ENCODE measurements at places on chromosomes 4 and X.

DNA sequence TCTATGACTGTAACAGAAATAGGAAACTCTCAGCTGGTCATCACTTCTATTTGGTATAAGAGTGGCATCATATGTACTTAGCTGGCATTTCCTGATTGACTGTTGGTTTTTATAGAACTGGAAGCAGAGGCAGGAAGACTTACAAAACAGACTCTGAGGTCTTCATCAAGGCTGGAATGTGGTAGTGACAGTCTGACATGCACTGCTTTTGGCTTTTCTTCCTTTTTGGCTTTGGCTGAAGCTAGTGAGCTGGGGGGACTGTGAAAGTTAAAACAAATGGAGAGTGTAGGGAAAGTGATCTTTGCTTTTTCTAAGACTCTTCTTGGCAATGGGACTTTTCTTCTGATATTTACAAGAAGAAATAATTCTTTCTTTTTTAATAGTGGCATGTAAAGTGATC lies 121.1 kb upstream of the SLC4A4 start:
- no peak for DNase-seq

- no peak for DNase-seq
Measured at GRCh38 chr4:162162672-162163071, 1.1 kb downstream of the FSTL5 start.

- no peak for DNase-seq
Measured at GRCh38 chr4:5750946-5751665, 40.1 kb downstream of the EVC start.

DNA sequence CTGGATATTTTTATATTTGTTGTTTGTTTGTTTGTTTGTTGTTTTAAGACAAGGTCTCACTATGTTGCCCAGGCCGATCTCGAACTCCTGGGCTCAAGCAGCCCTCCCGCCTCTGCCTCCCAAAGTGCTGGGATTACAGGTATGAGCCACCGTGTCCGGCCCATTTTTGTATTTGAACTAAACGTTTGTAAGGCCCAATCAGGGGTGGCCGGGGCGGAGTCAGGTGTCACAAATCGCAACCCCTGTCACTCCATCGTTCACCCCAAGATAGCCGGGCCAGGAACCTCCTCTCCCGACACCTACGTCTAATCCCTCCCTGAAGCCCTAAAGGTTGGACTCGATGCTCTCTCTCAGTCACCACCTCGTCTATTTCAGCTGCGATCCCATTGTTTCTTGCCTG lies 722 bp upstream of the EFHC2 start:
- DNase-seq, result peak; percentile 63

DNA sequence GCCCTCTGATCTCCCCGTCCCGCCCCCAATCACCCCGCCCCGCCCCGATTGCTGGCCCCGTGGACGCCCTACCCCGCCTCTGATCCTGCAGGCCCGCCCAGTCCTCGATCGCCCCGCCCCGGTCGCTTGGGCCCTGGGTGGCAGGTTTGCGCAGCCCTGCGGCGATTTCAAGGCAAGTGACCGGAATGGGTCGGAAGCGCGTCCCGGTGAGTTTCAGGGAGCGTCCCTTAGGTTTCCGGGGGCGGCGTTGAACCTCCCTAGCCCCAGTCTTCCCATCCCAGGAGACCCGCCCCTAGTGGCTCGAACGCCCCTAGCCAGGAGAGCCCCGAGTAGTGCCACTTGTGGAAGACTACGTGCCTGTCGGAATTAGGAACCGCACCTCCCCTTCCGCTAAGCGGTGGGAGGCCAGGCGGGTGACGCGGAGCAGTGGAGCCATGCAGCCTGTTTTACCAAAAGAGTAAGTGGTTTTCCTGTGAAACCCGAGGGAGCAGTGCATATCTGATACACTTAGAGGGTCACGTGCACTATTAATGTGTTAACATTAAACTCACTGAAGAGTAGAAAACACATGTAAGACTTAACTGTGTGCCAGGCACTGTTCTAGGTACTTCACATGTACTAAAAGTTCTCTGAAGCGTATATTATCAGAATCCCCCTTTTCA lies 354 bp upstream of the TEC start:
- DNase-seq, result peak; percentile 92

- no peak for DNase-seq
Measured at GRCh38 chr4:171186700-171187099, 626.5 kb upstream of the GALNTL6 start.

DNA sequence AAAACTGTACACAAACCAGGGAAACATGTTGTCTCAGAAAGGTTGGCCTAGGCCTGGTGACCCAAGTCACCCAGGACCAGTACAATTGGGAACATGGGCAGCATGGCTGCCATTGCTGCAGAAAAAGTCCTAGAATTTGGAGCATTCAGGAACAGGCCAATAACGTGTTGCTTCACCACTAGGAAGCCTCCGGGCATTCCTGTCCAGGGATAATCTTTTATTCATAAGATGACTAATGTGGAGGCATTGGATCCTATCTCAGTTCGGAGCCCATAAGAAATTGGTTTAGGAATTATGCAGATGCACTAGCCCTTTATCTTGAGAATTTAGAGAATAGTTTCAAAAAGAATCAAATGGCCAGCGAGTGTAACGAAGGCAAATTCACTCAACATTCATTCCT lies 242.8 kb upstream of the NDST4 start:
- DNase-seq, result no peak

GRCh38 chrX:30652527-30653414 lies 452 bp upstream of the GK start:
- peak; percentile 90 for DNase-seq

DNA sequence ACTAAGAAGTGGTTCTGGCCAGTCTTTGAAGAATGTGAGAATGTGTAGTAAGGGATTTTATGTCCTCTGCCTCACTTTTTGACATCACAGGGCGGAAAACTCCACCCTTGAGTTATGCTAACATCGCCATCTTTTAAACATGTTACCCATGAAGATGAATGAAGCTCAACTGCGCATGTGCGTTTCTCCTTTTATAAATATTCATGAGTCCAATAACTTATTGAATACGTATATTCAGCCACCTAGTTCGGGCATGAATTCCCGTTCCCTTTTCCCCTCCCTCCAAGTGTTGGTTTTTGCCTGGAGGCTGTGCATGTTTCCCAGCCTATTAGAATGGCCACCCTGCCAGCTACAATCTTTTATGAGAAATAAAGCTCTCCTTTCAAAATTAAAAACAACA lies 51.7 kb upstream of the STPG2 start:
- no peak for DNase-seq

DNA sequence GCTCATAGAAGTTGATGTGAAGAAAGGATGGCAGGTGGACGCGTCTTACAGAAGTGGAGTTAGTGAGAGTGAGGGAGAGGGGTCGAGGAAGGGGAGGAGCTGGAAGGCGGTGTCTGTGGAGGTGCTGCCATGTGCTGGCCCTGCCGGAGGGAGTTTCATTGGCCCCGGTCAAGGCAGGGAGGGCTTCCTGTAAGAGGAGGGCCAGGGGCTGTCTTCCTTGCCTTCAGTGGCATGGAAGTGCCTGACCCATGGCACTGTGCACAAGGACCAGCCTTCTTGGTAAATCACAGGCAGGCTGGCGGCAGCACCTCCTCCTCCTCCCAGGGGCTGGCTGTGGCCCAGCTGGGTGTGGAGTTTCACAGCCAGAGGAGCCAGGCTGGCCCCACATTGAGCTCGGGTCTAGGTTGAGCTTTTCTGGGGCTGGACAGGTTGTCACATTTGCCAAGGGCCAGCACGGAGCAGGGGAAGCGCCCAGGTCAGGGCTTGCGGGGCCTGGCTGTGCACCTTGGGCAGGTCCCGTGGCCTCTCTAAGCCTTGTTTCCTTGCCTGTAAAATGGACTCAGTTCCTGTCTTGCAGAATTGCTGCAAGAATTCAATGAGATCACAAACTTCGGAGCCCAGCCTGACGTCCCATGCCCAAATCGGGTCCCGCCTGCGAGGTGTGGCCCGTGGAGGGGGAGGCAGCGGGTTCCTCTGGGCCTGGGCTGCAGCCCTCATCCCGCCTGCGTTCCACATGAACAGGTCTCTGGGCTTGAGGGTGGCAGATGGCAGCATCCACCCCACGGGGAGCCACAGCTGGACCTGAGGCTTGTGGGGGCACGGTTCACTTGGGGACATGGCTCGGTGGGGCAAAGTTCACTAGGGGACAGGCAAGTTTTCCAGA lies 7.0 kb downstream of the HTRA3 start:
- DNase-seq, result no peak

GRCh38 chr4:101037249-101037648 lies 310.1 kb downstream of the PPP3CA start:
- no peak for DNase-seq

- DNase-seq, result no peak
Measured at GRCh38 chr4:84973856-84974255, 7.4 kb upstream of the WDFY3 start.

GRCh38 chr4:18278244-18278643 lies 256.7 kb upstream of the LCORL start:
- DNase-seq, result no peak

GRCh38 chr4:177673985-177674489 lies 231.8 kb upstream of the AGA start:
- DNase-seq, result no peak

DNA sequence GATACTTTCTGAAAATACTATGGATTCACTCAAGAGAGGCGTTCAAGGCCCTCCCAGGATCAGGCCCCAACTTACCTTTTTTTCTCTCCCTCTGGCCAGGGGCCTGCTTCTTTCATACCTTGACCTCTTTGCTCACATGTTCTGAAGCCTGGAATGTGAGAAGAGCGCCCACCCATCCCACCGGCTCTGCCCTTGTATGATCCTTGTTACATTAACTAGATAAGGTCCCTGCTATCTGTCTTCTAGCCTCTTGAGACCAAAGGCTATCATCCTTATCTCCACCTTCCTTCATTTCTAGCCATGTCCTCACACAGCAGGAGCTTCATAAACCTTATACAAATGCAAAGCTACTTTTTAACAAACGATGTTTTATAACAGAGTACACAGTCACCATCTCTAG lies 45.9 kb downstream of the PROM1 start:
- DNase-seq, result no peak

DNA sequence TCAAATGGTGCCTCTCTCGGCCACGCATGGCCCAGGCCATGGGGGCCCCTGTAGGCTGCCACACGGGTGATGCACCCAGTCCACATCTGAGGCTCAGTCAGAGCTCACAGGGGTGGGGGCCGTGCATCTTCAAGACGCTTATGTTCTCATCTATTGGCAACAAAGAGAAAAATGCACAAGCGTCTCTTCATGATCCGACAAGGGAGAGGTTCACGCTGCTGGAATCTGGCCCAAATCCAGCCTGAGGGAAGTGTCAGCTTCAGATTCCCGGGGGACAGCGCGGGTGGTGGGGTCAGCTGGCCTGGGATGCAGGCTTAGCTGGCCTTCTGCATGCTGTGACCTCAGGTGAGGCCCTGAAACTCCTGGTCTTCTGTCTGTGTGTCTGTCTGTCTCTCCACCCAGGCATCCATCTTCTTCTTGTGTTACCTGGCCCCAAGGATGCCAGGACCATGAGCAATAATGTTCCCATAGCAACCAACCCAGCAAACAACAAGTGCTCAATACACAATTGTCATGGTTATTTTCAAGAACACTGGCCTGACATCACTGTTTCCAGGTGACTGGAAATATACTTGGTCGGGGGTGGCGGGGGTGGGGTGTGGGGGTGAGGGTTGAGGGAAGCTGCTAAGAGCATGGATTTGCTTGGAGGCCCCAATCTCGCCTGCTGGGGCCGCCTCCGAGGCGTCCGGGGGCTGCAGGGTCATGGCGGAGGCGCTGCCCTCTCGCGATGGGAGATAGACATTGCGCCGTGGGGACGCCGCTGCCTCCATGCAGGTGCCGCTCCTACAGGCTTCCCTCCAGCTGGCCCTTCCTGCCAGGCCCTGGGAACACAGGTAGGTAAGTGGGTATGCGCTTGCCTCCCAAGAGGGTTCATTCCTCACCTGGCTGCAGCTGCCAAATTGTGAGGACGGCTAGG lies 48.3 kb downstream of the ABLIM2 start:
- DNase-seq, result no peak

DNA sequence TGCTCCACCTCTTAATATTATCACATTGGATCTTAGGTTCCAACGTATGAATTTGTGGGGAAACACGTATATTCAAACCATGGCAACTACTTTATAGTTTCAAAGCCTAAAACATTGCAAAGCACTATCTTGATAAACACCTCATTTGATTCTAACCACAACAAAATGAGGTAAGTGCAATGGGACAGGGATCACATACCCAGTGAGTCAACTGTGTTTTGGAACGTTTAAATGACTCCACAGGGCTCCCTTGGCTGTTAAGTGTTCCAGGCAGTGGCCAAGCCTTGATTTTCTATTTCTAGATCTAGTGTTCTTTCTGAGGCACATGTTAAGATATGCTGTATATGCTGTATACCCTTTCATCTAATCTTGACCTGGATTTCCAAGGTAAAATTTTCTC lies 54.5 kb upstream of the C1QTNF7 start:
- no peak for DNase-seq

DNA sequence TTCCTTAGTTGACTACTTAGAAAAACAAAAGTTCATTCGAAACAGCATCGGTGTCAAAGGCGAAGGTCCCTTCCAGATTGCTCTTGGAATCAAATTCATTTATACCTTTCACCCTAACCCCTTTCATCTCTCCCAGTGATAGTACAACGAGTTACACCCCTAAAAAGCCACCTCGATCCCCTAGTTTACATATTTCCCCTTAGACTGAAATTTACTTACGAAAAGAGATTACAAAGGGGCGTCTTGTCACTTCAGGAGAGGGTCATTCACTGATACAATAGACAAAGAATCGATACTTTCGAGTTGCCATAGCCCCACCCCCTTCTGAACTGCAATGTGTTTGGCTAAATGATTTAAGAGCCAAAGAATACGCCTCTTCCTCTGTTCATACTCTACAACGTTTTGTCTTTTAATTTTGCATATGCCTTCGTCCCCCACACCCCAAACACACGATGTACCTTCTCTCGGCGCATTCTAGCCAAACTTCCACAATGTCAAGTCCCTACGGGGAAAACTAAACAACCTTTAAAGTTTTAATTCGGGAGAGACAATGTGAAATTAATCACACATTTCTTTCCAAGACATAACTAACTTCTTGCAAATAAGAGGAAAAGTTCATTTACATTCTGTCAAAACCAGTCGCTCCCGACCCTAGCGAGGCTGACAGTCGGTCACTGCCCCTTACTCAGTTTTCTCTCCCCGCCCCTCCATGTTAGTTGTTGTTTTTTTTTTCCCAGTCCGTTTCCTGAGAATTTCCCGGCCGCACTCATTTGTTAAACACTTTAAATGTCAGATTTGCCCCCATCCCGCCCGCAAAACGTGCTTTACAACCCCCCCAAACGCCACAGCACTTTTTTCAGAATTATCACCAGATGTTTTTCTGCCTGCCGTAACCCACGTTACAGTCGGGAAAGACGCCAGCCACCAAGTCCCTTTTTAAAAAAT lies 88.6 kb downstream of the HPRT1 start:
- DNase-seq, result no peak

- DNase-seq, result no peak
Measured at GRCh38 chr4:145075742-145076468, 22.1 kb downstream of the ANAPC10 start.

- DNase-seq, result no peak
Measured at GRCh38 chr4:3037957-3038461, 36.3 kb downstream of the HTT-AS start.

DNA sequence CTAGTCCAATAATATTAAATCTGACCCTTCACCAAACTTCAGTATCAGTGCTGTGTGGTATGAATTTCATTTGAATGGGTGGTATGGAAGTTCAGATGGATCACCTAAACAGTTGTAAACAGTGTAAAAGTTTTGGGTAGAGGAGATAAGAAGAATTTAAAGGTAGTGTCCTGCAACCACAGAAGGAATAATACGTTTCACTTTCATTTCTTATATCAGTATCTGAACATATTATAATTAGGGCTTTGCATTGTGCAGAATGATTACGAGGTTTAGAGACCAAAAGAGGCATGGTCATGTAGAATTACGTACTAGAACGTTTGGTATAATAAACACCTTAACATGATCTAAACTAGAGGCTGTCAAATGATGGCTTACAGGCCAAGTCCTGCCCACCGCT lies 116.1 kb downstream of the PDLIM5 start:
- DNase-seq, result no peak

Data from activated naive CD4-positive, alpha-beta T cell treated with Interleukin-2 at 50 U/mL for 16 hours (primary cell).